OCI-LY7 (cell line): ENCODE measurements at places on chromosomes 5 and 9. TPM values are rescaled to one million over a fixed set of nuclear protein-coding genes. Genes with fewer than 3 reads are reported as not detected.

DNA sequence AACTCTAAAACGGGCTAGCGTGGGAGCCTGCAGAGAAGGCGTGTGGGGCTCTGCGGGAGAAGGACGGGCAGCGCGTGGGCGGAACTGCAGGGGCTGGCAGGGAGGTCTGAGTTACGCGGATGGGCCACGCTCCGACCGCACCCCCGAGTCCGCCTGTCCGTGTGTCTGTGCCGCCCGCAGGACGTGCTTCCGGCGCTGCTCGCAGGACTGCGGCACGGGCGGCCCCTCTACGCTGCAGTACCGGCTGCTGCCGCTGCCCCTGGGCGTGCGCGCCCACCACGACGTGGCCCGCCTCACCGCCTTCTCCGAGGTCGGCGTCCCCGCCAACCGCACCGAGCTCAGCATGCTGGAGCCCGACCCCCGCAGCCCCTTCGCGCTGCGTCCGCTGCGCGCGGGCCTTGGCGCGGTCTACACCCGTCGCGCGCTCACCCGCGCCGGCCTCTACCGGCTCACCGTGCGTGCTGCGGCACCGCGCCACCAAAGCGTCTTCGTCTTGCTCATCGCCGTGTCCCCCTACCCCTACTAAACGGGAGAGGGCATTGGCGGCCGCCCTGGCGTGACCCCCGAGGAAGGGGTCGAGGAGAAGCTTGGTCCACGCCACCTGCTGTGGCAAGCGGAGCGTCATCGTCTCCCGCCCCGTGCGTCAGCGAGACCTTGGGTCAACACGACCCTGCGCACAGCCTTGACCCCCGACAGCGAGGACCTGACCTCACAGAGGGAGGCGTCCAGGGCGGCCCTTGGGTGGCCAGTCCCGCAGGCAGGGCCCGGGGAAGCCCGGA is 11.4 kb upstream of the ASS1 start:
- DNase-seq, result no peak

Gene INSL4
- total RNA-seq, result not detected in 2 replicates

- no peak for DNase-seq
These were observed 29.4 kb upstream of the GDA start for GRCh38 chr9:72119853-72120252.

Gene MEGF10
- total RNA-seq, result not detected in 2 replicates

- DNase-seq, result no peak
These were observed 90.8 kb upstream of the EQTN start for GRCh38 chr9:27387722-27388121.

- DNase-seq, result no peak
These were observed 460.8 kb downstream of the MTRR start for GRCh38 chr5:8329773-8330172.

Gene UGT3A2
- total RNA-seq, result not detected in 2 replicates

DNA sequence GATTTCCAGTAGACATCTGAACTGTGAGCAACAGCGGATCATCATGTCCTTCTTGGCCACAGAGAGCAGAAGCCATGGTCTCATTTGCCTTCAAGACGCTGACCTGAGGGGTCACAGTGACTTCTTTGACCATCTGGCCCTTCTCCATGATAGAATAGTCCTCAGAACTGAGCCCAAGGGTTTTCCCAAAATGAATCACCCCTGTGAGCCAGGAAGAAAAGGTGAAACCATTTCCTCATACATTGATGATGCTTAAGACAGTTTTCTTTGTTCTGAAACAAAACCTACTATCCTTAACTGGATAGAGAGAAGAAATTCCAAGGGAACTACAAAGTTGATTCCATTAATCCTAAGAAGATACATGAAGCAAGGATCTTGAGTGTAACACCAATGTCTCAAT is 503.9 kb downstream of the CTNND2 start:
- no peak for DNase-seq

DNA sequence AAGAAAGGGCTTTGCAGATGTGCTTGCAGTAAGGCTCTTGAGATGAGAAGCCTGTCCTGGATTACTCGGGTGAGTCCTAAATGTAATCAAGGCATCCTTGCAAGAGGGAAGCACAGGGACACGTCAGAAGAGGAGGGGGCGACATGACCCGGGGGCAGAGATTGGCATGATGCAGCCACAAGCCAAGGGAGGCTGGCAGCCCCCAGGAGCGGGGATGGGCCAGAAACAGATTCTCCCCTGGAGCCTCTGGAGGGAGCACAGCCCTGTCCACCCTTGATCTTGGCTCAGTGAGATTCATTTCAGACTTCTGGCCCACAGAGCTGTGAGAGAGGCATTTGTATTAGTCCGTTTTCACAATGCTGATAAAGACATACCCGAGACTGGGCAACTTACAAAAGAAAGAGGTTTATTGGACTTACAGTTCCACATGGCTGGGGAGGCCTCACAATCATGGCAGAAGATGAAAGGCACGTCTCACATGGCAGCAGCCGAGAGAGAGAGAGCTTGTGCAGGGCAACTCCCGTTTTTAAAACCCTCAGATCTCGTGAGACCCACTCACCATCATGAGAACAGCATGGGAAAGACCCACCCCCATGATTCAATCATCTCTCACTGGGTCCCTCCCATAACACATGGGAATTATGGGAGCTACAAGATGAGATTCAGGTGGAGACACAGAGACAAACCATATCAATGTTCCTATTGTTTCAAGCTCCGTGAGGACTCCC is 76.1 kb downstream of the ADAMTS2 start:
- no peak for DNase-seq

DNA sequence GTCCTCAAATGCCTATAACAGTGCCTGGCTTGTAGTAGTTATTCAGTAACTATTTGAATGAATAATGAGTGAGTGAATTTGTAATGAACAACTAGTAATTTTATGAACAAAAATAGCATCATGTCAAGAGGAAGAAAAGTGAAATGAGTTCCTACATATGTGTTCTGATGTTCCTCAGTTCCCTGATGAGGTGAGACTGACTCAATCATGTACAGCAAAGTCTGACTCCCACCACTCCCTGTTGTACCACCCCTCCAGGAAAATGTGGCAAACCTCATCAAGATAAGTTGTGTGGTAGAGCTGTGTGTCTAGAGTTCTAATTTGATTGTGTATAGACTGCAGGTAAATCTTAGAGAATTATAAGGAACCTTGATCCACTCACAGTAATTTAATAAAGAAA is 201.6 kb downstream of the GOLPH3 start:
- DNase-seq, result no peak
